ENCODE measurements at places on chromosomes 1 and 21. TPM values are rescaled to one million over a fixed set of nuclear protein-coding genes. Genes with fewer than 3 reads are reported as not detected.

Gene COL6A1
- total RNA-seq, result 18.6 TPM

Gene SPRR5
- total RNA-seq, result not detected

Gene LCE3E
- total RNA-seq, result not detected

Gene TAS1R1
- not detected for total RNA-seq

Gene VSIG8
- total RNA-seq, result 0.06 TPM

Gene PTAFR
- total RNA-seq, result 0.31 TPM

Gene ETS2
- 74.3 TPM for total RNA-seq

Gene MRPS21
- total RNA-seq, result 80.4 TPM

Gene HIPK1
- 21.1 TPM for total RNA-seq

Gene MIXL1
- total RNA-seq, result not detected

Gene WNT3A
- 0.05 TPM for total RNA-seq

Gene GPR52
- total RNA-seq, result not detected

Gene ZSWIM5
- 0.52 TPM for total RNA-seq

Gene KPRP
- total RNA-seq, result not detected

Gene MXRA8
- 0.20 TPM for total RNA-seq

Gene FCMR
- 4.4 TPM for total RNA-seq

Gene AKT3
- total RNA-seq, result 21.2 TPM

Gene PDE9A
- 1.2 TPM for total RNA-seq

Gene SLC25A34
- total RNA-seq, result 0.13 TPM

Gene RGS13
- not detected for total RNA-seq

Gene CATSPERE
- total RNA-seq, result not detected

Gene AUNIP
- 6.0 TPM for total RNA-seq

Gene AGMAT
- 8.6 TPM for total RNA-seq

Gene KRTAP12-2
- total RNA-seq, result not detected

Gene NTNG1
- not detected for total RNA-seq

Gene RAP1GAP
- total RNA-seq, result 13.8 TPM

Gene NPL
- total RNA-seq, result 0.94 TPM

Gene PLA2G2C
- total RNA-seq, result not detected

Gene RPE65
- not detected for total RNA-seq

Gene CCDC185
- 0.05 TPM for total RNA-seq

Gene DDAH1
- 7.6 TPM for total RNA-seq

Gene SPRR2G
- not detected for total RNA-seq

Data from A549 treated with DMSO at 1 μM for 4 hours (cell line).